IPS DF 19.7 (cell line): ENCODE measurements at places on chromosomes 3 and 15.

GRCh38 chr3:76570436-76571057, 469.4 kb upstream of the ROBO2 start:
- no peak for DNase-seq

DNA sequence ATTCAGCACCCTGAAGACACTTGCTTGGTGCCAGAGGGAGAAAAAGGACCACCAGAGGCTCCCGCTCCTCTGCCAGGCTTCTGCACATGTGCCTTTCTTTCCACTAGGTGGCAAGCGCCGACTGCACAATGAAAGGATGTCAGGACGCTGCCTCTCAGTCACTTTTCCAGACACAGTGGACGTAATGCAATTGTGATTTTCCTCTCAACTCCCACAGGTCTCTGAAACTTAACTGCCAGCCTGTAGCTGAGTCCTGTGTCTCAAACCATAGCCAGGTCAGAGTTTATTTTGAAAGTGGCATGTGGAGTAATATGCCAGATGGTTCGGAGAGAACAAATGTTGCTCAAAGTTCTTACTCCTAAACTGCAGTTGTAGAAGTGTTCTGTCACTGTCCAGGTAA, 162.9 kb downstream of the ITPR1 start:
- no peak for DNase-seq

DNA sequence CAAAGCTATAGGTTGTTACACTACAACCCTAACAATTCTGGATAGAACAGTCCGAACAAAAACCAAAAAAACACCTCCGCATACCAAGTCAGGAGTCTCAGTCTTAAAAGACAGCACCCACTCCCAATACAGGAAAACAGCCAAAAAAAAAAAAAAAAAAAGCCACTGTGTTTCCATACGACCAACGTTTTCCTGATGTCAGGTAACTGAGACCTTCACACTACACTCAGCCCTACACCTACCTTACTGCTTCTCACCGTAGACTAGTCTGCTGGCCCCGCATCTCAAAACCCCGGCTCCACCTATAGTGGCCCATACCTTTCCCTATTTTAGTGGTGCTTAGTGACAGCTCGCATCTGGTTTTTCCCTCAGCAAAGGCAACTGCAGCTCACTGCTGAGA, 339.5 kb upstream of the ADAMTS9 start:
- no peak for DNase-seq

DNA sequence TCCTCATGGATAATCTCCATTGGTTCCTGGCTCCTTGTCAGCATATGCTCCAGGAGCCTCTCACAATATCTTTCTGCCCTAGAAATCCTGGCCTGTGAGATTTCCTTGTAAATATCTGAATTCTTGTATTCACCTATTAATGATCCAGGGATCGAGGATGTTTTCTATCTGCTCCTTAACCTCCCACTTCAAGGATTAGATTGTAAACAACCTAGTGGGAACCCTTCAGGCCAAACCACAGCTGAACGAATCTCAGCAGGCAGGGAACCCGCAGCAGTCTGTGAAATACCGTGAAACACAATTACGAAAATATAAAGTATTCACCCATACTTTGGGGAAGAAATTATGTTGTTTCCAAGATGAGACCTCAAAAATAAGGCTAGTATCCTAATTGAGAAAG, 215.9 kb downstream of the TIGIT start:
- no peak for DNase-seq

- DNase-seq, result no peak
Measured at GRCh38 chr3:72860846-72861245, 12.6 kb upstream of the SHQ1 start.

DNA sequence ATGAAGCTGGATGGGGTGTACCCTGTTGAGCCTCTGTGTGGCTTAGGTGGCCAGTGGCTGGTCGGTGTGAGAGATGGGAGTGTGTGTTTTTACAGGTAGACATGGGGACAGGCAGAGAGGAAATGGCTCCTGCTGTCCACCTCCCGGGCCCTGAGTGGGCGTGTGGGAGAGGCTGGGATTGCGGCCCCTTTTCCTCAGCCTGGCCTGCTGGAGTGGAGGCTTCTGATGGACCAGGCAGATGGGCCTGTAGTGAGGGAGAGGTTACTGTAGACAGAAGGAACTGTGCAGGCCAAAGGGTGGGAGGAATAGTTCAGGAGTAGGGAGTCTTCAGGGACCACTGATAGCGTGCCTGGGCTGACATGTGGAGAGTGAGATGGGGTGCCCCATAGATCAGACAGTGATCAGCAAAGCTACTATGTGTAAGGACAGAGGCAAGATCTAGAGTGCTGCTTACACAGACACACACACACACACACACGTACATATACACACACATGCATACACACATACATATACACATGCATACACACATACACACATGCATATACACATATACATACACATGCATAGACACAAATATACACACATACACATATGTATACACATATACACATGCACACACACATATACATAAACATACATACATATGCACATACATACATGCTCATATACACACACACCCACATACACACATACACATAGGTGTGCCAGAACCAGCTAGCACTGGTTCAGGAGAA, 26.4 kb downstream of the ACAA1 start:
- DNase-seq, result no peak
